ENCODE measurements at places on chromosomes 13 and 19.

DNA sequence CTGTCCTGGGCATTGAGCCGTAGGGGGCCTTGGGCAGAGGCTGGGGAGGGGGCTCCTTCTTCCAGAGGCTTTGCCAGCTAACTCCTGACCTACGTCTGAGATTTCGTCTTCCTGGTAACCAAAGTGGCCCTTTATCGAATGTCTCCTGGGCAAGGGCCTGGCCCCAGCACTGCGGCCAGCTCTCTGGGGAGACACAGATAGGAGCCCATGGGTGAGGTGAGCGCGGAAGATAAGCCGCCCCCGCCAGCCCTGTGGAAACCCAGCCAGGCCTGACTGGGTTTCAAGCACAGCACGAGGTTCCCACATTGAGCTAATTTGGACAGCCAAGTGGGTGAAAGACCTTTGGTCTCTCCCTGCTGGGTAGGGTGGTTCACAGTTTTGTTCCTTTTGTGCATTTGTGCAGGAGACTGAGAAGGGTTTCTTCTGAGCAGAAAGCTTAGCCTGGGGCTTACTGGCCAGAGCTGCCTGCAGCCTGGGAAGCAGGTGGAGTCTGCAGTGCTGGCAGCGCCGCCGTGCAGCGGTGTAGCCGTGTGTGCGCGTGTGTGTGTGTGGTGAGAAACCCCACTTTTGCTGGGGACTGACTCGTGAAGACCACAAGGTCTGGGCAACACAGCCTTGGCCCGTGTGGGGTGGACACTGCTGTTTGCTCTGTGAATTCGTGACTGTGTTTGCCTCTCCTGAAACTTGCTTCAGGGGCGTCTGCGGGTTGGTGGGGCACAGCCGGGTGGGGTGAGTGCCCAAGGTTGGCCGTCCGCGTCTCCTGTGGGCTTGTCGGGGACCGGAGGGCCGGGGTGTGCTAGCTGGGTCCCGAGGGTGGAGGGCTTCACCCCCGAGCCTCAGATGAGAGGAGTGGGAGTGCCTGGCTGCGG lies 2.5 kb downstream of the BSG start:
- no peak for DNase-seq

DNA sequence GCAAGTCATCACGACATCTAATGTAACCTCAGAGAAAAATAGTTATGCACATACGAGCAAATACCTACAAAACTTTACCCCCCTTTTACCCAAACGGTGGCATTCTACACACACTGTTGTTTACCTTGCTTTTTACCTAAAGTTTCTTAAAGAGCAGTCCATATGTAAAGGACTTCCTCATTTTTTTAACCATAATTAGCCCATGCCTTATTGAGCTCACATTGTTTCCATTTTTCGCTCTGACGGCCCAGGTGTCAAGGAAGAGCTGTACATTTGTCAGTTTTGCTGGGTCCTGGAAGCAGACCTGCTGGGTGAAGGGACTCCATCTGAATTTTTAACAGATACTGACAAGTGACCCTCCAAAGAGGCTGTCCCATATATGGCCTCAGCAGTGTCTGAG lies 89.4 kb downstream of the STK24 start:
- no peak for DNase-seq

DNA sequence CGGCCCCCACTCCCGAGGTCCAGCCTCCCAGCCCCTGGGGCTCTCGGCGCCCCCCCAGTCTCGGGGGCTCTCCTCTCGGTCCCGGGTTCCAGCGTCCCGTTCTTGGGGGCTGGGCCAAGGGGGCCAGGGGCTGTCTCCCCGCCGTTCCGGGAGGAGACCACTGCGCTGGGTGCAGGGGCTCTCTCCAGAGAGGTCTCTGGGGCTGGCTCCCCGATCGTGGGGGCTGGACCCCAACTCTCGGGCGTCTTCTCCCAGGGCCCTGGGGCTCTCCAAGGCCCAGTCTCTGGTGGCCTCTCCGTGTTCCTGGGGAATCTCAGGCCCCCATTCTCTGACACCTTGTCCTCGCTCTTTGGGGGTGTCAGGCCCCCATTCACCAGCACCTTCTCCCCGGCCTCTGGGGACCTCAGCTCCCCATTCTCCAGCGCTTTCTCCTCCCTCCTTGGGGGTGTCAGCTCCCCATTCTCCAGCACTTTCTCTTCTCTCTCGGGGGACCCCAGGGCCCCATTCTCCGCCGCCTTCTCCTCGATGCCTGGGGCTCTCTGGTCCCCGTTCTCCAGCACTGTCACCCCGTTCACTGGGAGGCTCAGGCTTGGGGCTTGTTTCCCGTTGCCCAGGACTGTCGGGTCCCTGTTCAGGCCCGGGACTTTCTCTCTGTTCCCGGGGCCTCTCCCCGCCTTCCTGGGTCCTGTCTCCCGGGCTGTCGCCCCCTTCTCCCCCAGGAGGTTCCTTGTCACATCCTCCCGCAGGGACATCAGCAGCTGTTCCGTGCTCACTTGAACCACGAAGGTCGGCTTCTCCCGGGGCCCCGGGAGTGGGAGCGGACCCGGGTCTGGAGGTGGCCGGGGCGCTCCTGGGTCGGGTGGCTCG lies 13.7 kb downstream of the LMTK3 start:
- no peak for DNase-seq

DNA sequence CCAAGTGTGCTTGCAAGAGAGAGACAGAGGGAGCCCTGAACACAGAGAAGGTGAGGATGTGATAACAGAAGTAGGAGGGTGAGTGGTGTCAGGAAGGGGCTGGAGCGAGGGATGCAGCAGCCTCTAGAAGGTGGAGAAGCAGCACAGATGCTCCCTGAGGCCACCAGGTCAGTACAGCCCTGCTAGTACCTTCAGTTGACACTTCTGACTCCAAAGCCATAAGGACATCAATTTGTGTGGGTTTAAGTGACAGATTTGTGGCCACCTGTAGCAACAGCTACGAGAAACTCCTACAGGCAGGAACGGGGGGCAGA lies 6.9 kb downstream of the ERICH4 start:
- no peak for DNase-seq

DNA sequence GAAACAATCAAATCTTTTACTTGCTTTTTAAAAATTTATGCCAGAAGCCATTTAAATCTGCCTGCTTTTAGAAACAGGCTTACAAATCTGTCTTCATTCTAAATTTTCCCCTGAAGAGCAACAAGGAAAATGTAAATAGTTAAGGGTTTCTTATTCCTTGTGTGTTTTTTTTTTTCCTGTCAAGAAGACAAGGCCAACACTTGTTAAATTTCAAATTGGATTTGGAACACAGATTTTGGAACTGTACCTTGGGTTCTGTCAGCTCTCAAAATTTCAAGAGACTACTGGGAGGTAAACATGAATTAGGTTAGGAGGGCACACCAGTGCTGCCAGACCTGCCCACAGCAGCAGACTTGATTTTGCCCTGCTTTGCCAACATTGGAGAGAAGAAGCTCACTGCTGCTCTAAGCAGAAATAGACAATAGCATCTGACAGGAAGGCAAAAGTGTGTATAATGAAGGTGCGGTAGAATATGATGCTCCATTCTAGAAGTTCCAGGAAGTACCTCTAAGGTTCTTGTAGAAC lies 121.7 kb downstream of the NHLRC3 start:
- no peak for DNase-seq

- no peak for DNase-seq
Measured at GRCh38 chr19:18828786-18829185, 3.0 kb upstream of the UPF1 start.

DNA sequence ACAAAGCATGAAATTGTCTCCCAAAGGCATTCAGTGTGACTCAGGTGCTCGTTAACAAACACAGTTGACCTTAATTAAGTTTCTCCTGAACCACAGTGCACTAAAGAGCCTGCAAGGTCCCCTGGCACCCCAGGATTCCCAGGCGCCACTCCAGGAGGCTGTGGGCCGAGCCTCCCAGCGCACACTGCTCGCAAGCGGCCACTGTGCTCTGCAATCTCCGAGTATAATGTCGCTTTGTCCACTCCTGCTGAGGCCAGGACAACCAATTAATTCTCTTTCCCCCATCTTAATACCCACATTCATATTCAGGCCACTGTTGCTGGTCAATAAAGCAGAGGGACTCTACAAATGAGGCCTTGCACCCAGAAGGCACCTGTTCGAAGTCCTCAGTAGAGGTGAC lies 8.8 kb downstream of the RAB20 start:
- DNase-seq = no peak

GRCh38 chr13:66803013-66803807 lies 426.9 kb downstream of the PCDH9 start:
- DNase-seq = no peak

DNA sequence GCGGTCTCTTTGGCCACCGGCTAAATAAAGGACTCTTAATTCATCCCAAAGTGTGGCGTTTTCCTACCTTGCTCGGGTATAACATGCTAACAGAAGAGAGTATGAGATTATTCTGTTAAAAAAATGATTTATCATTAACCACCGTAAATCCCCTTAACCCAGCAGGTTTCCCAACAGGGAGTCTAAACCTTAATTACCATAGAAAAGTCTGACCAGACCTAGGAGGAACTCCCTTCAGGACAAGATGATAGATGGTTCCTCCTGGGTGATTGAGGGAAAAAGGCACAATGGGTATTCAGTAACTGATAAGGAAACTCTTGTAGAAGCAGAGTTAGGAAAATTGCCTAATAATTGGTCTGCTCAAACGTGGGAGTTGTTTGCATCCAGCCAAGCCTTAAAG lies 193.7 kb downstream of the ZNF737 start:
- no peak for DNase-seq

GRCh38 chr19:11722414-11722813 lies 16.3 kb downstream of the ZNF823 start:
- no peak for DNase-seq

- DNase-seq = no peak
Measured at GRCh38 chr13:51734786-51735185, 69.2 kb downstream of the DHRS12 start.

DNA sequence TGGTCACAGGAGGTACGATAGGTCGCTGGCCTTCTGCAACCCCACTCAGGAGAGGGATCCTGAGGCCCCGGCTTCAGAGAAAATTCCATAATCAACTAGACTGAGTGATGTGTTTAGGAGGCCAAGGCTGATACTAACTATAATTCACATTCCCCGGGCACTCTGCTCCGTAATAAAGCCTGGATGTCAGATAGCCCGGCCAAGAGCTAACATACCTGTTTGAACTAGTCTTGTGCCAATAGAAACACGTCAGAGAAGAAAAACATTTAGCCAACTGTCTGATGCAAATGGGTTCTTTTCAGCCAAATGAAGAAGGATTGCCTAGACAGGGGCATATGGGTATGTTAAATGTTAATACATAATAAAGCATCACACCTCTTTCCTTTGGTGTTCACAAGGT lies 204.2 kb downstream of the TSHZ3 start:
- no peak for DNase-seq

- DNase-seq = no peak
Measured at GRCh38 chr19:18634612-18635297, 2.1 kb upstream of the KLHL26 start.

DNA sequence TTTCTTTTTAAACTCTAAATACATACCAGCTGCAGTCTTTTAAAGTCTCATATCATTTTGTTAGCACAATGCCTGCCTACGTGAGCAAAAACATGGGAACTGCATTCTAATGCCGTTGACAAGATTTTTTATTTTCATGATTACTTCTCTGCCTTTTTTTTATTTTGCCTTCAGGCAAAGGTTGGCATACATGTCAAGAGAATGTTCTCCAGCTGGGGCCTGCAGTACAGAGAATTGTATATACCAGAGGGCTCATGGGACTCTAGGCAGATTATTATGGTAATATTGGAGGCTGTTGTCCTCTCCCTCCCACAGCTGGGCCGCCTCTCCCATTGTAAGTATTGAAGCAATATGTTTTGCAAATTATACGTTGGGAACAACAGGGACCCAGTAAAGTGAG lies 53.9 kb upstream of the OBI1 start:
- DNase-seq = no peak

- peak; percentile 63 for DNase-seq
Measured at GRCh38 chr19:12792051-12792852, 966 bp downstream of the JUNB start.

GRCh38 chr13:113489549-113490495 lies 689 bp downstream of the DCUN1D2 start:
- no peak for DNase-seq

DNA sequence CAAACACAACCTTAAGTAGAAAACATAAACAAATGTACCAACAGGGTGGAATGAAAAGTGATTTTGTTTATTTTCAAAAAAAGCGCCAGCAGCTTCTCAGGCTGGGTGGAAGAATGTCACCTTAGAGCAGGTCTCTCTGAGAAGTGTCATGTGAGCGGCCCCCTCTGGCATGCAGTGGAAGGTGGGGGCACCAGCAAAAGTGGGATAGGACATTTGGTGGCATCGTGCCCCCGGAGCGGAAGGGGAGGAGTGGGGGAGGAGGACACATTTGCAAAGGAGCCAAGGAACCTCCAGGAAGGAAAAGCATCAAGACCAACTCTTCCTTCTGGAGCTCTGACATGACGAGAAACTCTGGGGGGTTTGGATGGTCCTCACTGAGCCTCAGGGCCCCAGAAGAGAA lies 635.3 kb downstream of the UQCRFS1 start:
- DNase-seq = no peak

- DNase-seq = no peak
Measured at GRCh38 chr13:22487932-22488331, 692.8 kb upstream of the SGCG start.

GRCh38 chr13:105740739-105741138 lies 794.7 kb downstream of the EFNB2 start:
- no peak for DNase-seq

DNA sequence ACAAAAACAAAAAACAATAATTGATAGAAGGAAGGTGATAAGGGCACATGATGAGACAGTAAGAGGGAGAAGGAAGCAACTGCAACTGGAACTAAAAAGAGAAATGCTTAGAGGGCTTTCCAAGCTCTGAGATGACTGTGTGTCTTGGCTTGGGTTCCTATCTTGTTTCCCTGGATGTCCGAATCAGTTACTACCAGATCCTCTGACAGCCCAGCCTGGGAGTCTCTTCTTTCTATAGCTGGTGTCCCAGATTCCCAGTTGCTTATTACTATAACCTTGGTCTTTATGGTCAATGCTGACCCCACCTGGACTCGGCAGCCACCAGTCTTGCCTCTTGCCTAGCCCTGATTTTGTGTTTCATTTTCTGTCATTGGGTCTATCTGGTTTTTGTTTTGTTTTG lies 116.4 kb downstream of the RFC3 start:
- no peak for DNase-seq

DNA sequence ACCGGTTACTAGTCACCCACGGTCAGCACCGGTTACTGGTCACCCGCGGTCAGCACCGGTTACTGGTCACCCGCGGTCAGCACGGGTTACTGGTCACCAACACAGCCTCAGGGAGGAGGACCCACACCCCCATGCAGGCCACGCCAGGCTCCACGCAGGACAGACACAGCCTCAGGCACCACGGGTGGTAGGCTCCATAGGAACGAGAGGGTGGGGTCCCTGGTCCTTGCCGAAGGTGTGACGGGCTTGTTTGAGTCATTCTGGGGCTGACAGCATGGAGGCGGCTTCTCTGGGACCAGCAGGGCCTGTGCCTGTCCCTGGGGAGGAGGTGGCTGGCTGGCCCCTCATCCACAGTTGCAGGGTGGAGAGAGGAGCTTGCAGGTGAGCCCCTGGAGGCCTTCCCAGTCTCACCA lies 122.8 kb upstream of the SOX1 start:
- DNase-seq = no peak

Data from central memory CD8-positive, alpha-beta T cell (primary cell).